ENCODE measurements at places on chromosomes 13 and 19.

- no peak for DNase-seq
Observed at GRCh38 chr19:8615024-8615423, 4.5 kb upstream of the ADAMTS10 start.

DNA sequence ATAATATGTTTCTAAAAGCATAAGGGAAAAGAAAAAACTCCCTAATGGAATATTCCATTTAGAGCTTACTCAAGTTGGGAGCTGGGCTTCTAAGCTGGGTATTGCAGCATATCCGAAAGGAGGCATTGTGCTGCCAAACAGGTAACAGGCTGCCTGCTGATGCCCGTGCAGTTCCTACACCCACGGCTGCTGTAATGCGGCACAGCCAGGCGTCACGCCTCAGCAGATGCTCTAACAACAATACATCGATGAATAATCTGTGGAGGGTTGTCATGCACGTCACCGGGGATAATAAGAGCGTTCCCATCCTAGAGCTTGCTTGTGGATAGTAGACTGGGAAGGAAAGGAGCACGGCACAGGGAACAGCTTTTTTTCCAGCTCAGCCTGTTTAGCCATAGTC lies 1582.1 kb upstream of the SLC10A2 start:
- DNase-seq: no peak

- no peak for DNase-seq
Observed at GRCh38 chr13:44903574-44903985, 85.7 kb downstream of the NUFIP1 start.

DNA sequence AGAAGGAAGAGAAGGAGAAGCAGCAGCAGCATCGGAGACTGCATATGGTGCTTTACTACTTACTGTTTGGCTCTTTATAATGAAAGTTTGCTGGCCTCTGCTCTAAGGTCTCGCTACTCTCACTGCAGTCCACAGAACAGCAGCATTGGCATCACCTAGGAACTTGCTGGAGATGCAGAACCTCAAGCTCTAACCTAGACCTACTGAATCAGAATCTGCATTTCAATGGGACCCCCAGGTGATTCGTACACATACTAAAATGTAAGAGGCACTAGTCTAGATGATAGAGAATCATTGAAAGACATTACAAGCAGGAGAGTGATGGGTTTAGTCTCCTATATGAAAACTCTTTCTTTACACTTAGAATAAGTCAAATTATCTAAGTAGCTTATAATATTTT lies 270.6 kb downstream of the KLF5 start:
- no peak for DNase-seq

DNA sequence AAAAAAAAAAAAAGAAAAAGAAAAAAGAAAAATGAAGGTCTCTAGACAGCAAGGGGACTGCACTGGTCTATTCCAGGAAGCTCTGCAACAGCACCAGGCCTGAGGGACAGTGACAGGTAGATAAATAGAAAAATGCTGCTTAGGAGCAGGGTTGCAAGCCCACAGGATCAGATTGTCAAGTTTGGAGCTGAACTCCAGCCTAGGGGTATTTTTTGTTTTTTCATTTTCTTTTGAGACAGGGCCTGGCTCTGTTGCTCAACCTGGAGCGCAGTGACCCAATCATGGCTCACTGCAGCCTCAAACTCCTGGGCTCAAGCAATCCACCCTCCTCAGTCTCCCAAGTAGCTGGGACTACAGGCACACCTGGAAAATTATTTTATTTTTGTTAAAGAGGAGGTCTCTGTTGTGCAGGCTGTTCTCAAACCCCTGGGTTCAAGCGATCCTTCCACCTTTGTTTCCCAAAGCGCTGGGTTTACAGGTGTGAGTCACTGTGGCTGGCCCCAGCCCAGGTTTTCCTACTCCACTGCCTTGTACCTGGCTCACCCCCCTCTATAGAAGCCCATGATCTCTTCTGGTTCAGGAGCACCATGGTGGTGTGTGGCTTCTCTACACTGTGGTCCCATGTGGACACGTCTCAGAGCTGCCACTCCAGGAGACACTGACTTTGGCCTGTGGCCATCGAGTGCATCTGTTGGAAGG lies 23.9 kb downstream of the POP4 start:
- no peak for DNase-seq

DNA sequence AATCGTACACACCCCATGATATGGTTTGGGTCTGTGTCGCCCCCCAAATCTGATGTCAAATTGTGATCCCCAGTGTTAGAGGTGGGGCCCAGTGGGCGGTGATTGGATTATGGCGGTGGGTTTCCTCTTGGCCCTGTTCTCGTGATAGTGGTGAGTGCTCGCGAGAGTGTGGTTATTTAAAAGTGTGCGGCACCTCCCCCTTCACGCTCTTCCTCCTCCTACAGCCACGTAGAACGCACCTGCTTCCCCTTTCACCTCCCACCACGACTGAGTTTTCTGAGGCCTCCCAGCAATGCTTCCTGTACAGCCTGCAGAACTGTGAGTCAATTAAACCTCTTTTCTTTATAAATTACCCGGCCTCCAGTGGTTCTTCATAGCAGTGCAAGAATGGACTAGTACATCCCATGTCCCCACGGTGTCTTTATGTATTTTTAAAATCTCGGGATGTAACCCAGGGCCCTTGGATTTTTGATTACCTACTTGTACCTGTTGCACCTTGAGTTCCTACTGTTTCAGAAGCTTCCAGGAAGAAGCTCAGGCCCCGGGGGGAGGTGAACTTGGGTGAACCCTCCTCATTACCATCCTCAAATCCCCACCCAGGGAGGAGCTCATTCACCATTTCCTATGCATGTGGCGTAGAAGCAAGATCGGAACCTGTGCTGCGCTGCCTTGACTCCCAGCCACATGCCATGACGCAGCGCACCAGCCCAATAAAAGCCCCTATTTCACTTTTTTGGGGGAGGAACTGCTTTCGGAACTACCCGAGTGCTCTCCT lies 52.4 kb downstream of the TEX29 start:
- DNase-seq: no peak

Measured in activated gamma-delta T cell (primary cell).